ENCODE measurements at places on chromosomes 5 and 9. TPM values are rescaled to one million over a fixed set of nuclear protein-coding genes. Genes with fewer than 3 reads are reported as not detected.
A peak's percentile ranks its signal among the peaks of the same experiment; 100 is the strongest.

The BNC2 gene
- not detected for total RNA-seq

The CCDC152 gene
- total RNA-seq = 18.1 TPM

The SCGB3A2 gene
- not detected for total RNA-seq

The TMEM174 gene
- not detected for total RNA-seq

The ZDHHC11 gene
- total RNA-seq = 4.5 TPM

DNA sequence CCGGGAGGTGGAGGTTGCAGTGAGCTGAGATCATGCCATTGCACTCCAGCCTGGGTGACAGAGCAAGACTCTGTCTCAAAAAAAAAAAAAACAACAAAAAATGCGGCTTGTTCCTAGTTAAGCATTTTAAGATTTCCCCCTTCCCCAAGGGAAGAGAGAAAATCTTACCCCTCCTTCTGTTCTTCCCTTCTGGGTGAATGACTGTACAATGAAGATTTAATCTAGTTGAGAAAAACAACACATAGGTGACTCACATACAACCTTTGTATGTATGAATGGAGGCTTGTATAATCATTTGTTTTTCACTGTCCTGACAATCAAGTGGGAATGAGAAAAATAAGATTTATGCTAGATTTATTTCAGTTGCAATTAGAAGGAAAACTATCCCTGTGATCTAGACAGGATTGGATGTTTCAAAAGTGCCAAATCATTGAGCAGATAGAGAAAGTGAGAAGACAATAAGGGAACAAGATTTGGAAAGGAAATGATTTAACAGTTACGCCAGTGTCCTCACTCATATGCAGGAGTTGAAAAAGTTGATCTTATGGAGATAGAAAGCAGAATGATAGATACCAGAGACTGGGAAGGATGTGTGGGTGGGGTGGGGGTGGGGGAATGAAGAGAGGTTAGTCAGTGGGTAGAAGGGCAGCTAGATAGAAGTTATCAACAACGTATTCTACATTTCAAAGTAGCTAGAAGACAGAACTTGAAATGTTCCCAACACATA lies 16.7 kb downstream of the GDA start:
- H3K27ac ChIP-seq = no peak overlapping the region
- H3K4me3 ChIP-seq = no peak overlapping the region
- H3K36me3 ChIP-seq = no peaks in the 10 kb centered on the region
- no peaks in the 10 kb centered on the region for H3K4me1 ChIP-seq
- DNase-seq = no peak

DNA sequence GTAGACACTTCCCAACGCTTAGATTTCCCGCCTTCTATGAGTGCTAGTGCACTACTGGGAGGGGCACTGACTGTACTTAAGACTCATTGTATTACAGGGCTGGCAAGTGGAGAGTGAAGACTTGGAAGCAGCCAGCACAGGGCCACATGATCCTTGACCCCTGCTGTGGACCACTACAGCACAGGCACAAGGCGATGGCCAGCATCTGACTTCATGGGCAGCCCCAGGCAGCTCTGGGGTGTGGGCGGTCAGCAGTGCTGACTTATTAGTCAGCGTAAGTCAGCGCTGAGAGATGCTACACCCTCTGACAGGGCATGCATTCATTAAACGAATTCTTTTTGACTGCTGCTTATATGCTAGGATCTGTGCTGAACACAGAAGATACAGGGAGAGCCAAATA lies 9.3 kb downstream of the SLC46A2 start:
- H3K4me3 ChIP-seq = no peak overlapping the region
- no peaks in the 10 kb centered on the region for H3K4me1 ChIP-seq
- no peak for DNase-seq
- H3K27ac ChIP-seq = no peak overlapping the region
- no peaks in the 10 kb centered on the region for H3K27me3 ChIP-seq
- peaks cover 10% of the 10 kb centered on the region for H3K36me3 ChIP-seq

DNA sequence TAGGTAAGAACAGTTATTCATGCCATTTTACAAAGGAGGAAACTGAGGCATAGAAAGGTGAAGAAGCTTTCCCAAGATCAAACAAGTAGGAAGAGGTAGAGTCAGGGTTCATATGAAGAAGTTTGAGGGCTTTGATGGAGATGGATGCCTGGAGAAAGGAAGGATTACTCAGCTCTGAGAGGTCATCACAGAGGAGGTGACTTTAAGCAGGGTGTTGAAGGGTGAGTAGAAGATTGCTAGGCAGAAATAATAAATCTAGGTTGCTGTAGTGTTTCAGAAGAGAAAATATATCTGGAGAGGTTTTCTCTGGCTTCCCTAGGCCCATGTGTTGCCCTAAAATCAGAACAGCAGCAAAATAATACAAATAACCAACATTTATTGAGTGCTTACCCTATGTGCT lies 196.3 kb downstream of the PALM2AKAP2 start:
- DNase-seq = no peak
- no peaks in the 10 kb centered on the region for H3K36me3 ChIP-seq
- H3K4me3 ChIP-seq = no peak overlapping the region

DNA sequence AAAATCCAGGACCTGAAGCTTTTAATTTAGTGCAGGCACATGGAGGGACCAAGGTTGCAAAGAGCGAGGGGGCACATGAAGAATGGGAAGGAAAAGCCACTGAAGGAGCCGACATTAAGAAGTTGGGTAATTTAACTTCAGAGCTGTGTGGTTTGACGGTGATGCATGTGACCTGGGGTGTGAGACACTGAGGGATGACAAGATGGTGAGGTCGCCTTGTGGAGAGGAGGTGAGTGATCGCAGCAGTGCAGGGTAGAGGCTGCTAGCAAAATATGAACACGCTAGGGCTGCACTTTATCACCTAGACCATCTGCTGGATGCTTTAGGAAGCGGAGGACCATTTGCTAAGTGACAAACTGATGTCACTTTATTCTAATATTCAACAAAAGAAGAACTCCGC lies 339.0 kb upstream of the KIF2A start:
- no peak overlapping the region for H3K4me3 ChIP-seq
- no peak for DNase-seq
- H3K4me1 ChIP-seq = no peaks in the 10 kb centered on the region
- H3K27me3 ChIP-seq = peaks cover 3% of the 10 kb centered on the region
- no peaks in the 10 kb centered on the region for H3K36me3 ChIP-seq
- H3K27ac ChIP-seq = no peak overlapping the region

DNA sequence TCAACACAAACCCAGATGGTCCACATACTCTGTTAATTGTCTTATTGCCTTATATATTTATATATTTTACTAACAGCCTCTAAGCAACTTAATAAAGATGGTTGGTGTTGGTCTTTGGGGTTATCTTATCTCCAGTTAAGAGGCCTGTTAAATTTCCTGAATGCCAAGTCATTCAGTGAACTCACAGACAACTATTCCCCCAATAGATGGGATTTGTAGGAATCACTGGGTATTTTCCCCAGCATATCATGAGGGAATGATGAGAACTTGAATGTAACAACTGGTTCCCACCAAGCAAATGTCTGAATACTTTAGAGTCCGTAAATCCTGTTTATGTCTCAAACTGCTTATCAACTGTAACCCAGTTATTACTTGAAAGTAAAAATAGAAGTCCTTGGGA lies 42.7 kb upstream of the RETREG1 start:
- no peak overlapping the region for H3K27ac ChIP-seq
- no peaks in the 10 kb centered on the region for H3K36me3 ChIP-seq
- no peaks in the 10 kb centered on the region for H3K27me3 ChIP-seq
- no peak overlapping the region for H3K4me3 ChIP-seq
- H3K4me1 ChIP-seq = peaks cover 21% of the 10 kb centered on the region

GRCh38 chr9:114384836-114385396 lies 2.9 kb downstream of the AKNA start:
- peak overlapping the region; percentile 99 for H3K27ac ChIP-seq
- H3K4me3 ChIP-seq = peak overlapping the region; percentile 98
- H3K4me1 ChIP-seq = peaks cover 52% of the 10 kb centered on the region
- peaks cover 89% of the 10 kb centered on the region for H3K36me3 ChIP-seq
- peaks cover 3% of the 10 kb centered on the region for H3K27me3 ChIP-seq

DNA sequence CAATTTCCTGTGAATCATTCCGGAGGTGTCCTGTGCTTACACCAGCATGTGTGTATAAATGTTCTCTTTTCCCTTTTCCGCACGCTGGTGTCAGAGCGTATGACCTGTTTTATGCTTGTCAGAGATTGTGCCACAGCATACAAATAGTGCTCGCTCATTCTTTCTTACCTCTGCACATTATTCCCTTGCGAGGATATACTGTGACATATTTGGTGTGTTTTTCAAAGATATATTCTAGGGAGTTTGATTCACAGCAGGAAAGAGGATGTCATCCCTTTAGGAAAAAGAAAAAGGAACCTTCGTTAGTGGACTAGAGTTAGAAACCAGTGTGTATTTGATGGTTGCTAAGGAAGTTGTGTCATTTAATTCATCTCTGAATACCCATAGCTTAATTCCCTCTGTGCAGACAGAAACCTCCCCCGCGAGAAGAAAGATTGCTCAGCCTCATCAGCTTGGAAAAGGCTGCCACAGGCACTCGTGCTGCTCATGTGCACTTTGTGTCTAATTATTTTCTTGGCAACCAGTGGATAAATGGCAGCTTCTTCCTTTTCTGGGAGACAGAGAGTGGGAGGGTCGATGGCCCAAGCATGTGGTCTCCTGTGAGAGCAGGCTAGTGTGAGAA lies 14.7 kb upstream of the CCIN start:
- no peaks in the 10 kb centered on the region for H3K27me3 ChIP-seq
- DNase-seq = no peak
- H3K36me3 ChIP-seq = peaks cover 12% of the 10 kb centered on the region
- peaks cover 43% of the 10 kb centered on the region for H3K4me1 ChIP-seq
- H3K4me3 ChIP-seq = no peak overlapping the region
- H3K27ac ChIP-seq = peak overlapping the region; percentile 43

All from activated naive CD8-positive, alpha-beta T cell treated with anti-CD3 and anti-CD28 coated beads for 36 hours (primary cell).